ENCODE measurements at places on chromosomes 2 and 18. TPM values are rescaled to one million over a fixed set of nuclear protein-coding genes. Genes with fewer than 3 reads are reported as not detected.

DNA sequence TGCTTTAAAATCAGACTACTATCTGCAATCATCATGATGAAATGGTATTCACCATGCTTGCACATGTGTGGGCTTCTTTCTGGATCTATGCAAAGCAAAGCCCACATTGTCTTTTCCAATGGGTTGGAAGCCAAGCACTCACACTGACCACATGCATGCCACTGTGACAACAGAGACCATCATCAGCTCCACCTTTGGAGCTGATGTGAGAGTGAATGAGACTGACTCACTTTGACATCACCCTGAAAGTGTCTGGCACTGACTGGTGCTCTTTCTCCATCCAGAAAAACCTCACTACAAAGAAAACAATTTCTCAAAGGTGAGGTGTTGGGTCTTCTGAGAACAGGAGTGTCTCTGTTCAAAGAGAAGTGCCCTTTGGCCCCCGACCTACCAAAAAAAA lies 4.7 kb downstream of the MYO5B start:
- peaks cover 12% of the 10 kb centered on the region for H3K4me1 ChIP-seq
- no peak overlapping the region for H3K4me3 ChIP-seq
- no peaks in the 10 kb centered on the region for H3K27me3 ChIP-seq
- H3K36me3 ChIP-seq = no peaks in the 10 kb centered on the region

DNA sequence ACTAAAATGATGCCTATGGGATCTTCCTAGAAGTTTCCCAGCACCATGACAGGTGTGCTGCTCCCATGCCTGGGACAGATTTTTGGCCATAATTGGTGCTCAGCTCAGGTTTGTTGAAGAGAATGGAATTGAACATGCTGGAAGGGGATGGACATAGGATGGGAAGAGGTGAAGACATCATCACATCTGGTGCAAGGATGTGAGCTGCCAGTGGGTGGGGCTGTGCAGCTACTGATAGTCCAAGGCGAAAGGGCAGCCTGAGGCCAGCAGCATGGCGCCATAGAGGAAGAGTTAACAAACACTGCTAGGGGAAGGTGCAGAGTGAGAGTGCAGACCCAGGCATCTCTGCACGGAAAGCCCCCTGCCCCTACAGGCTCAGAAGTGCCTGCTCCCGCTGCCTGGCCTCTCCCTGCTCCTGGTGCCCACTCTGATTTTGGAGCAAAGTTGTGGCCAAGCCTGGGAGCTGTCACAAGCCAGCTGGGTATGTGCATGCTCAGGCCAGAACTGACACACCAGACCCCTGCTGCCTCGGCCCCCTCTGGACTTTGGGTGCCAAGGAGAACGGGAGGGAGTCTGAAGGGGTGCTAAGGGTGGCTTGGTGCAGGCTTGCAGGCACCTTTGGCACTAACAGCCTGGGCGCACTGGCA lies 178.6 kb downstream of the ZBTB7C start:
- peaks cover 42% of the 10 kb centered on the region for H3K4me1 ChIP-seq
- no peak for DNase-seq
- no peaks in the 10 kb centered on the region for H3K27me3 ChIP-seq
- H3K27ac ChIP-seq = no peak overlapping the region
- H3K4me3 ChIP-seq = no peak overlapping the region

DNA sequence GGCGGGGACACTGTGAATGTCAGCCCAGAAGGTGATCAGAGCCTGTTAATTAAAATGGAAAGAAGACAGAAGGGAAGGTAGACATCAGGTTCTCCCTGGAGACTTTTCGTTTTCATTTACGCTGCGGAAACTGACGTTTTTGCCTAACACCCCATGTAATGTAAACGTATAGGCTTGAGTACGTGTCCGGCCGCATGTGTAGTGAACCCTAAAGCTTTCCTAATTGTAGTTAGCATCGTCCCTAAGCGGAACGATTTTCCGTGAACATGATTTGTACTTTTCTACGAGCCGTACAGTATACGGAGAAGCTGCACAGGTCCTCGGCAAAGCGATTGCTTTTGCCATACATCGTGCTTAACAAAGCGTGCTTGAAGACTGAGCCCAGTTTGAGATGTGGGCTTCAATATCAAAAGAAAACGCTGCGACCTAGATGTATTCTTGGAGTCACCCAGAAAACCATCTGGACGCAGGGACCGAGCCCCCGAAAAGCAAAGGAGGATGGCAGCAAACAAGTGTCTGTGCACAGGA lies 284 bp downstream of the TIMM21 start:
- no peaks in the 10 kb centered on the region for H3K27me3 ChIP-seq
- H3K4me1 ChIP-seq = peaks cover 56% of the 10 kb centered on the region
- no peaks in the 10 kb centered on the region for H3K36me3 ChIP-seq
- H3K4me3 ChIP-seq = peak overlapping the region; percentile 75
- DNase-seq = no peak

The UGT1A5 gene
- 5.2 TPM for total RNA-seq

- H3K4me3 ChIP-seq = no peak overlapping the region
- no peaks in the 10 kb centered on the region for H3K4me1 ChIP-seq
- no peak for DNase-seq
- H3K27ac ChIP-seq = no peak overlapping the region
These were observed 18.0 kb upstream of the AP1S3 start for GRCh38 chr2:223855426-223855825.

GRCh38 chr18:23220355-23220754 lies 85.1 kb downstream of the CABLES1 start:
- no peak overlapping the region for H3K4me3 ChIP-seq
- H3K27ac ChIP-seq = no peak overlapping the region
- no peak for DNase-seq
- no peaks in the 10 kb centered on the region for H3K4me1 ChIP-seq
- H3K36me3 ChIP-seq = no peaks in the 10 kb centered on the region

The NGEF gene
- 5.2 TPM for total RNA-seq

- no peaks in the 10 kb centered on the region for H3K27me3 ChIP-seq
- peaks cover 34% of the 10 kb centered on the region for H3K36me3 ChIP-seq
- H3K27ac ChIP-seq = no peak overlapping the region
- no peak for DNase-seq
- H3K4me1 ChIP-seq = peaks cover 7% of the 10 kb centered on the region
- H3K4me3 ChIP-seq = no peak overlapping the region
These were observed 145.7 kb downstream of the SMAD7 start for GRCh38 chr18:48804856-48805610.

The CSRNP3 gene
- 0.57 TPM for total RNA-seq

- no peak overlapping the region for H3K27ac ChIP-seq
- no peaks in the 10 kb centered on the region for H3K4me1 ChIP-seq
- no peak overlapping the region for H3K4me3 ChIP-seq
- peaks cover 20% of the 10 kb centered on the region for H3K36me3 ChIP-seq
- DNase-seq = no peak
These were observed 48.2 kb downstream of the ZCCHC2 start for GRCh38 chr18:62571037-62571436.

DNA sequence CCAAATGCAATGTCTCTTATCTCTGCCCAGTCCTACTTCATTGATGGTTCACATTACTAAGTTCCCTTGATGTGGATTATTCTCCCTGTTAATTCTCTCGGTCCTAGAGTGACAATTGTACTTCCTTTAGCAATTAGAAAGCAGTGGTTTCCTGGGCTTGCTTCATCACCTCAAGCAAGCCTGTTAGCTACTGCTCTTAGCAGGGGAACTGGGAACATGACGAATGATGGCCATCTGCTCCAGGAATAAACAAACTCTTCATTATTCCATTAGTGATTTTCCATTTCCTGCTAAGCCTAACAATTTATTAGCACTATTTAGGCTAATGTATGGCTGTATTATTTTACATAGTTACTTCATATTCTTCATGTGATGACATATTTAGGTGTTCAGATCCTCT lies 331.8 kb downstream of the MTX2 start:
- no peaks in the 10 kb centered on the region for H3K36me3 ChIP-seq
- H3K27me3 ChIP-seq = no peaks in the 10 kb centered on the region
- H3K4me3 ChIP-seq = no peak overlapping the region

- DNase-seq = no peak
- no peaks in the 10 kb centered on the region for H3K4me1 ChIP-seq
- no peaks in the 10 kb centered on the region for H3K27me3 ChIP-seq
These were observed 238.9 kb downstream of the XIRP2 start for GRCh38 chr2:167127135-167127534.

DNA sequence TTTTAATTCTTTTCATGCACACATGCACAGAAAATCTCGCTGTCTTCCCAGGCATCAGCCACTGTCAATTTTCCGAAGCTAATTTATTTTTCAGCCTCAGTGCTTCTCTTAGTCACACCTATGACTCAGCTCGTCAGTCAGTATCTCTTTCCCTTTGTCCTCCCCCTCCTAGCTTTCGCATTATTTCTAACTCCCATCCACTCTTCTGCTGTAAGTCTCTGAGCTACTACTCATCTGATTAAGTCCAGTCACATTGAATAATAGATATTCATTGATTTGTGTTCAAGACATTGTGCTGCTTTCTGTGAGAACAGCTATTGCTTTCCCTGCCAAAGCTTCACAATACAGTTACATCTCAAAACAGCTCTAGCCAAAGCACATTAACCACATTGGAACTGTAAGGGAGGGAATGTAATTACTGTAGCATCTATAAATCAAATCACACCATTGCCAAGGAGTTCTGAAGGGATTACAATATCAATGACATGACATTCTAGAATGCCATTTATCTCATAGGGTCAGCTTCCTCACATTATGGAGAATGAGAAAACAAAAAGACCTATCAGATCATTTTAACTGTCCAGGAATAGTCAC lies 89.4 kb downstream of the SCN3A start:
- no peak overlapping the region for H3K27ac ChIP-seq
- H3K4me1 ChIP-seq = no peaks in the 10 kb centered on the region
- no peak for DNase-seq
- no peak overlapping the region for H3K4me3 ChIP-seq
- H3K27me3 ChIP-seq = no peaks in the 10 kb centered on the region
- no peaks in the 10 kb centered on the region for H3K36me3 ChIP-seq

GRCh38 chr2:174485788-174486562 lies 854 bp downstream of the GPR155 start:
- H3K36me3 ChIP-seq = no peaks in the 10 kb centered on the region
- H3K4me3 ChIP-seq = peak overlapping the region; percentile 65
- no peaks in the 10 kb centered on the region for H3K4me1 ChIP-seq
- peak overlapping the region; percentile 85 for H3K27ac ChIP-seq

GRCh38 chr18:63586431-63586830 lies 712 bp upstream of the SERPINB13 start:
- peaks cover 19% of the 10 kb centered on the region for H3K36me3 ChIP-seq
- peak overlapping the region; percentile 46 for H3K4me3 ChIP-seq
- DNase-seq = no peak
- peaks cover 57% of the 10 kb centered on the region for H3K4me1 ChIP-seq

- no peak for DNase-seq
- H3K27me3 ChIP-seq = no peaks in the 10 kb centered on the region
- H3K36me3 ChIP-seq = no peaks in the 10 kb centered on the region
- no peak overlapping the region for H3K27ac ChIP-seq
- H3K4me3 ChIP-seq = no peak overlapping the region
These were observed 456.6 kb upstream of the ID2 start for GRCh38 chr2:8225266-8225665.

The SLC5A7 gene
- 0.19 TPM for total RNA-seq

DNA sequence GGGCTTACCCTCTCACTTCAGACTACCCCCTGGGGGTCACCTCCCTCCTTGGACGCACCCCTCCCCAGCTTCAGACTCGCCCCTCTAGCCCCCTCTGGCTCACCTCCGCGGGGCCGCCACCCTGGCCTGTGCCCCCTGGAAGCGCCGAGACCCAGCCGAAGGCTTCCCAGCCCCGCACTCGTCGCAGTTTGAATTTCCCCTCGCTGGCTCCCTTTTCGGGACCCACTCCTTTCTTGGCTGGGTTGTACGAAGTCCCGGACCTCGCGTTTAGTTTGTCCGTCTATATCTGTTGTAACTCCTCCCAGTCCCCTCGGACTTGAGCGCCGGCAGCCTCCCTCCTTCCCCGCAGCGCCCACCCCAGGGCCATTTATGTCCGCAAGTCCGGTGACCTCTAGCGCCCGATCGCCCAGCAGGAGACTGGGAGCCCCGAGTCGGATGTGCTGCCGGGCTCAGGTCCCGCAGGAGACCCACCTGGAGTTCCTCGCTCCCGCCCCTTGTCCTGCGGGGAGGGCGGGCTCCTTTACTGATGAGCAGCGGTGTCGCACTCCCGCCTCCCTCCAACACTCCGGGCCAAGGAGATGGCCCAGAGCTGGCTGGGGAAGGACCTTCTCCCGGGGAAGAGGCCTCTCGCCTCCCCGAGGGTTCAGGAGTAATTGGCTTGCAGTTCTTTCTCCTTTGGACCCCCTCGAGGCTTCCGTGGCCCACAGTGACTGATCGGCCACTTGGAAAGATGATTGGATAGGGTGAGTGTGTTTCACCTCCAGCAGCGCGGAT lies 692 bp upstream of the RAX start:
- H3K36me3 ChIP-seq = no peaks in the 10 kb centered on the region
- no peak for DNase-seq
- H3K4me3 ChIP-seq = no peak overlapping the region

GRCh38 chr2:170161516-170162270 lies 16.3 kb upstream of the MYO3B start:
- H3K27ac ChIP-seq = no peak overlapping the region
- DNase-seq = no peak

DNA sequence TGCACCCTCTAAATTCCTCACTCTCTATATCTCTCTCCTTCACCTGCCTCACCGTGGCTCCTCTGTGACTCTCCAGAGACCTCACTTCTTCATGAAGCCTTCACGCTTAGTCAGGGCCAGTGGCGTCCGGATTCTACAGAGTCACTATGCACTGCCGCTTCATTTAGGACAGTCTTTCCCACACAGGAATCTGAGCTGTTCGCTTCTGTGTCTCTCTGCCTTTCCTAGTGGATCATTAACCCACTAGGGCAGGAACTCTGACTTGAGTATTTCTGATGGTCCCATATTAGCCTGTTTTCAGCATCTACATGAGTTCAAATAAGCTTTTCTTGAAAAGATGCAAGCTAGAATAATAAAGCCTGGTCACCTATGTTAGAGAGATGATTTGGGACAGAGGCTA lies 180.2 kb upstream of the DOK6 start:
- no peaks in the 10 kb centered on the region for H3K27me3 ChIP-seq
- H3K4me3 ChIP-seq = no peak overlapping the region
- H3K36me3 ChIP-seq = no peaks in the 10 kb centered on the region
- H3K4me1 ChIP-seq = no peaks in the 10 kb centered on the region
- H3K27ac ChIP-seq = no peak overlapping the region
- DNase-seq = no peak

DNA sequence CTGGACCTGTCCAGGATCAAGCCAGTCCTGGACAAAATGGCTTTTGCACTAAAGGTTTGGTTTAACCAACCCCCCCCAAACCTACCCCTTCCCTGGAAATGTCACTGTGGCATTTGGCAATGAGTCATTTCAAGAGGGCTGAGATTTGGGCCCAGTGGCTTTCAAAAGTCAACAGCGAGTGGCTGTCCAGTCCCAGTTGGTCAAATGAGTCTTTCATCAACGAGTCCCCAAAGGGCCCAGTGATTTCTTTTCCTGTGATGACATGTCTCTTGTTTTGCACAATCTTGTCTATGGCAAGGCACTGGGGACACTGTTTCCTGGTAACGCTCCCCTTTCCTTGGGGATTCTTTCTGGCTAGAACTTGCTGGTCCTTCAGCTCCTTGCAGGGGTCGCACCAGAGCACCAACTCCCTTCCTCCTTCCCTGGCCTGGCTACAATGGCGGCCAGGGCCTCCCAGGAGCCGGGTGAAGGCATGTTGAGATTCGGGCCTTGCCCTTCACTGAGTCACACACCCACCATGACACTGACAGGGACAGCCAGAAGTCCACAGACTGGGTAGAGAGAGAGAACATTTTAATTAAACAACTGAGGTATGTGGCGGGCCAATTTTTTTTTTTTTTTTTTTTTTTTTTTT lies 87.2 kb downstream of the SMAD7 start:
- H3K4me3 ChIP-seq = no peak overlapping the region
- H3K27ac ChIP-seq = no peak overlapping the region
- H3K36me3 ChIP-seq = no peaks in the 10 kb centered on the region
- DNase-seq = no peak
- peaks cover 11% of the 10 kb centered on the region for H3K4me1 ChIP-seq

The ANKRD62 gene
- total RNA-seq = 0.97 TPM

GRCh38 chr18:45660746-45661145 lies 45.5 kb downstream of the SLC14A2 start:
- H3K4me1 ChIP-seq = peaks cover 7% of the 10 kb centered on the region
- no peak overlapping the region for H3K4me3 ChIP-seq
- H3K27ac ChIP-seq = no peak overlapping the region

Data from esophagus squamous epithelium (tissue), 5 donors.